ENCODE measurements at places on chromosomes 16 and 17.

- DNase-seq: no peak
Observed at GRCh38 chr17:57285701-57286100, 29.4 kb downstream of the MSI2 start.

DNA sequence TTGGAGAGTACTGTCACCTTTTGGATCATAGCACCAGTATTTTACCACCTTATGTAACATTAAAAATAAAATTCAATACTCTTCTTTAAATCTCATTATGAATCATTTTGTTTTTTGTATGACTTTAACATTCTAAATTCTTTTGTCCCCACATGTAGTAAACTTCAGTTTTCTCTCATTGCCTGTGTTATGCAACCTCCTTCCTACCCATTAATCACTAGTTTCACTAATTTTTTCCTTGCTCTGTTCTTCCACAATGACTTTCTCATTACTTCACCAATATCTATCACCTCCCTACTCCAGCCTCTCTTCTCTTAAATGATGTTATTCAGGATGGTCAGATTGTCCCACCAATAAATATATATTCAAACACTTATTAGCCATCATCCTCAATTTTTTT is 68.7 kb downstream of the TTC19 start:
- no peak for DNase-seq

DNA sequence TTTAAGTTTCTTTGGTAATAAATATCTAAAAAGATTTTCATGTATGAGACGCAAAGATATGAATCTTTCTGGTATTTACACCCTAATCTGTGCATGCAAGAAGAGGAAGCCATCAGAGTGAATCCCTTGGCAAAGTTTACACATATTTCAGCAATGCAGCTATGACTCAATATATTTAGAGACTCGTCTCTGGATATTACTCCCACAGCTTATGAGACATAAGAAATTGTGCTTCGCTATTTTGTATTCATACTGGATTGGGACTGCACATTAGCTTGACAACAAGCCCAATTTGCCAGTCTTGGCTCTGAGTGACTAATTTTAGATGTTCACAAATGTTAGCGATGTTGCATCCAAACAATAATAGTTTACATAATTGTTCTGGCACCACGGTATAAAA is 532.0 kb downstream of the CDH11 start:
- no peak for DNase-seq

- DNase-seq: no peak
Observed at GRCh38 chr16:13931845-13932244, 11.9 kb downstream of the ERCC4 start.

GRCh38 chr17:64788286-64789060 is 126.4 kb upstream of the SMURF2 start:
- DNase-seq: no peak

GRCh38 chr17:59751955-59752413 is 44.5 kb downstream of the VMP1 start:
- DNase-seq: no peak

GRCh38 chr16:53045341-53046220 is 7.1 kb downstream of the CHD9NB start:
- DNase-seq: no peak

- DNase-seq: no peak
Observed at GRCh38 chr16:11161974-11162373, 94.0 kb downstream of the SOCS1 start.

GRCh38 chr17:38883592-38884526 is 14.0 kb downstream of the LASP1 start:
- DNase-seq: no peak

GRCh38 chr17:27339836-27340550 is 46.1 kb downstream of the WSB1 start:
- no peak for DNase-seq

DNA sequence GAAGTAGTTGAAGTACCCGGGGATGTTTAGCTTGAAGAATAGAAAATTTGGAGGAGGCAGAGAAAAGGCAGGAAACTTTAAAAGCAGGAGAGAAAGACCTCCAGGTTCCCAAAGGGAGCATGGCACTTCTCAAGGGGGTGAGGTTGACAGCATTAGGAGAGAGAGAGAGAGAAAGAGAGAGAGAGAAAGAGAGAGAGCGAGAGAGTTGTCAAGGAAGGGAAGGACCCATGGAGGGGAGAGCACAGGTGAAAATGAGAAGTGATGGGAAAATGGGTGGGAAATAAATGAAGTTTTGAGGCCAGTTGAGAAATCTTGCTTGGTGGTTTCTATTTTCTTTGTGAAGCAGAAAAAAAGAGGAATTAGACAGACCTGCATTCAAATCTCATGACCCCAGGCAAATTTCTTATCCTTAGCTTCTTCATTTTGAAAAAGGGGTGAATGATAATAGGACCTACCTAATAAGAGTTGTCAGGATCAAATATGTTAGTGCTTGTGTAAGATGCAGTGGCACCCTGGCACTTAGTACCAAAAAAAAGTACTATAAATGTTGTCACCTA is 24.0 kb downstream of the PRKCB start:
- no peak for DNase-seq

DNA sequence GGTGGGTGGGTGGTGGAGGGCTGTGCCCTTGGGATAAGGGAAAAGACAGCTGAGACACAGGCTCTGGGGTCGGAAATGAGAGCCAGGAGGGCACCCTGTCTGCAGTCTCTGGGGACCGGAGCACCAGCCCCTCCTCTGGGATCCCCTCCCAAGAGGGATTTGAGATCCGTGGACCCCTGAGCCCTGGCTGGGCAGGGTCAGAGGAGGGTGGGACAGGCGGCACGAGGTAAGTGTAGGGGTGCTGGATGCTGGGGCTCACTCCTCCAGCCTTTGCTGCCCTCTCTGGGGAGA is 425 bp downstream of the SGSH start:
- no peak for DNase-seq

- DNase-seq: no peak
Observed at GRCh38 chr16:63749276-63749675, 1372.6 kb downstream of the CDH11 start.

- DNase-seq: no peak
Observed at GRCh38 chr17:61250335-61250890, 149.2 kb upstream of the TBX2 start.

DNA sequence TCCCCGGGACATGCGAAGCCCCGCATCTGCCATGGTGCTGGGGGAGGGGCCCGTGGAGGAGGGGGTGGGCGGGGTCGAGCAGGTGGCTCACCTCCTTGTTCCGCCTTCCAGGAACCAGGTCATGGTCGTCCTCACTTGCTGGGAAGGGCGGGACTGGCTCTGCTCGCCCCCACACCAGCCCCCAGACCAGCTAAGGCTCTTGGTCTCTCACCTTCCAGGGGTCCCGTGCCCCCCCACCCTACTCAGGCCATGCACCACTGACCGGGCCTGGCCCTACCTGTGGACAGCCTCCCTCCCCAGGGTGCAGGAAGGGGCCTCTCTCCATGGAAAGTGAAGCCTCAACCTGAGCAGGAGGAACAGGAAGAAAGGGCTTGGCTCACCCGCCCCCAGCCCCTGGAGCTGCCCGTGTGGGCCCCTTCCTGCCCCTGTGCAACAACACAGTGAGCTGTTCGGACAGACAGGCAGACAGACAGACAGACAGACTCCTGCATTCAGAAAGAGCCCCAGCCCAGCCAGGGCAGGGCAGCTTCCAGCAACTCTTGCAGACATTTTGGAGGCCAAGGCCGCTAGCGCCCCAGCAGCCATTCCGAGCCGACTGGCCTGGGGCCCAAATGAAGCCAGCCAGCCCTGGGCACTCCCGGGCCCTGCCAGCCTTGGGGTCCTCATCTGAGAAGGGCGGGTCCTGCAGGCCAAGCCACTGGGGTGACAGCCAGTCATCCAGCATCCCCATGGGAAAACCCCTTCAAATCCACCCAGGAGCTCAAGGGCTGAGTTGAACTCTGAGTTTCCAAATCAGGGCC is 8.1 kb upstream of the KREMEN2 start:
- no peak for DNase-seq

DNA sequence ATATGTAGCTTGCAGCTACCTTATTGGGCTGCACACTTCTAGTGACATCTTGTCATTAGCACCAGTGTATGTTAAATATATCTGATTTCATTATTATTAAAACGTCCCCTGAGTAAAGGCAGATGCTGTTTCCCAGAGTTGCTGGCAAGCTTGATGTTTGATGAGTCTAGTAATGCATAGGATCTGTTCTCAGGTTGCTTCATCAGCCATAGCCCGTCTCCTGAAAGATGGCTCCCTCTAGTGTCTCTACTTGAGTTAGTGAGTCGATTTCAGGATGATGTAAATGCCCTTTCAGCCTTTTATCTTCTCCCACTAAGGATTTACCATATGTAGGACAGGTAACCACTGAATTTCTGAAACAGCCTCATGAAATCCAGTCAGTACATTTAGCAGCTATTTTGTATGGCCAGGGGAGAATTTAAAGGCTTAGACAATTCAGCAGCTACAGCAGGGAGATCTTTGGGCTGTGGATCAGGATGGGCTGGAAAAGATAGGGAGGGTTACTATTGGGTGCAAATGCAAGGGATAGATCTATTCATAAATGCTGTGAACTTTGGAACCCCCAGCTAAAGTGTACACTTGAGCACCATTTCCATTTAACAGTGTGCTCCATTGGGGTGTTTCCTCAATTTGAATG is 376.3 kb downstream of the CNTNAP4 start:
- no peak for DNase-seq

DNA sequence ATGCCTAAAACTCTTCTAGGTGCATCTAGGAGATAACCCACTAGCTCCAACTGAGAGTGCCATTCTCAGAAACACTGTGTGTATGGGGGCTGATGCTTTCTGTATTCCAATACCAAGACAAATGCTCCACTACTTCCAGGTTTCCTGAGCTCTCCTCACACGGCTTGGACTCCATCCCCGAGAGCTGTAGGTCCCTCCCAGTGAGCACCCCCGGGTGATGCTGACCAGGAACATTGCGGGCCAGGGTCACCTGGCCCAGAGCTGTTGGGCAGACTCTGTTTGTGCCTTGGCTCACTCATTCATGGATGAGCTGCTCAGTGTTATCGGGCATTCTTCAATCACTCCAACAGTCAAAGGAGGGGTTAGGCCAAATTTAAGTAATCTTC is 7.0 kb downstream of the CUEDC1 start:
- no peak for DNase-seq

GRCh38 chr17:3974138-3974687 is 10.0 kb upstream of the ATP2A3 start:
- DNase-seq: no peak

DNA sequence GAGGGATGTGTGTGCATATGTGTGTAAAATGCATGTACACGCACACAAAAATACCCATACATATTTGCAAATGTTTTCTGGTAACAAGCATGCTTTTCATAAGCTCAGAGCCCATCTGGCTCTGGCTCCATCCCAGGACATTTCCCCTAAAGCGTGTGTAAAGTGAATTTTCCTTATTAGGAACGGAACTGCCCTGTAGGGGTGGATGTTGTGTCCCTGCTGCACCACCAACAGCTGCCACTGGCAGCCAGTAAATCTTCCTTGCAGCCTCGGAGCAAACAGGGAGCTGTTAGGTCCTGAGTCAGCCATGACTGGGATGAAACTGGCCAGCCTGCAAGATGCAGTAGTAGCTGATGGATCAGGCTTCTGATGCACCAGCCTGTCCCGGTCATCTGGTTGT is 393.5 kb downstream of the UTP18 start:
- DNase-seq: no peak

DNA sequence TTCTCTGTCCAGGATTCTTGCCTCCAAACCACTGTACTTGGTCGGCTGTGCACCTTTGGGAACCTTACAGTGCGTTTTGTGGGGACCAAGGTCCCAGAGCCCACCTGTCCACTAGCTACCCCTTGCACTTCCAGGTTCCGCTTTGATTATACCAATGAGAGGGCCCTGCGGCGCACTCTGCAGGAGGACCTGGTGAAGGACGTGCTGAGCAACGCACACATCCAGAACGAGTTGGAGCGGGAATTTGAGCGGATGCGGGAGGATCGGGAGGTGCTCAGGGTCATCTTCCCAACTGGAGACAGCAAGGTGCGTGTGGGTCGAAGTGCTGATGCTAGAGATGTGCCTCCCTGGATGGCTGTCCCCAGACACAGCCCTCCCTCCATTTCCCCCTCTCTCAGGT is 18.8 kb downstream of the POLR2A start:
- no peak for DNase-seq

DNA sequence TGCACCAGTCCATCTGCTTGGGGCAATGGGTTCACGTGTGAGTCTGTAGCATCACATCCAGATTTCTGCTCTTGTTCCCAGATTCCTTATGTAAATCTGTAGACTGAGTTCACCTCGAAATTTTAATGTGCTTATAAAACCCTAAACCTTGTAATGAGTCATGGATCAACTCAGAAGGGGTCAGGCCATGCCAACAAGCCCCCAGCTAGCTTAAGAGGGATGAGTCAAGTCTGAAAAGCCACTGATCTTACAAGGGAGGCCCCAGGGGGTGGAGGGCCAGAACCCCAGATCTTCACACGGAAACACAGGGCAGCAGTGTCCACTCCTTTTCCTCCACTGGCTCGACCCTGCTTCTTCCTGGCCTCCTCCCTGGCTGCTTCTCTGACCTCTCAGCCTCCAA is 399.1 kb upstream of the CDH5 start:
- no peak for DNase-seq

GRCh38 chr16:11692171-11692570 is 23.9 kb downstream of the SNN start:
- no peak for DNase-seq

DNA sequence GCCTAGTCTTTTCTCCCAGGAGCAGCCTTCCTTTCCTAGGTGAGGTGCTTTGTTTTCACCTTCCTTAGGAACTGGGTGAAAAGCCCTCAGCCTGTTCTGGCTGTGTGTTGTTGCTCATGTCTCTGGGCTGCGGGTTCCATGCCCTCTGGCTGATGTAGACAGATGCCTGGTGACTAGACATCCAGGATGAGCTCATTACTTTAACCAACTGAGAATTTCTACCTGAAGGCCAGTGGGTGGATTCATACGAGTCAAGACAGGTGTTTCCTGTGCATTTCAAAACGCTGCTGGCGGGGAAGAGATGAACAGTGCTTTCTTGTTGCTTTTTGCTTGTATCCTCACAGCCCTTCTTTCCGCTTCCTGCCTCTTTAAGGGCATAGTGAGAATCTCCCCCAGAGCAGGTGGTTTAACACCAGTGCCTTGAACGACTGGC is 22.3 kb downstream of the SAP30BP start:
- no peak for DNase-seq
